CD8-positive, alpha-beta T cell (primary cell): ENCODE measurements at places on chromosomes 6 and 20.

DNA sequence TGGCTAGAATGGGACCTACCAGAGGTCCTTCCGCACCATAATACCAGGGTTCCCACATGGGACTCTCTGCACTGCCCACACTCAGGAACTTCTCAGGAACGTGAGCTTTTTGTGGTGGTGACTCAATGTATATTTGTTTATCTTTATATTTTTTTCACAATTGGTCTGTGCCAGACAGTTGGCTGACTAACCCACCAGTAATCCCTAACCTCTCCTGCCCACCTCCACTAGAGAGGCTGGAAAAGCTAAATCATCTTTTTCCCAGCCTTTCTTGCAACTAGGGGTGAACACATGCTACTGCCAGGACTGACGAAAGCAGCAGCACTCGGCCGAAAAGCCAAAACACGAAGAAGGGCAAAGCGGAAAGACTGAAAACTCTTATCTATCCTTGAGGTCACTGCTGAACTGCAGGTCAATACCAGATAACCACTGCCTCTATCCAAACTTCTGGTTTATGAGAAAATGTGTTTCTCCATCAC lies 112.9 kb downstream of the TRERF1 start:
- DNase-seq, result no peak

GRCh38 chr6:159693894-159694545 lies 979 bp upstream of the SOD2 start:
- DNase-seq, result peak; percentile 15

DNA sequence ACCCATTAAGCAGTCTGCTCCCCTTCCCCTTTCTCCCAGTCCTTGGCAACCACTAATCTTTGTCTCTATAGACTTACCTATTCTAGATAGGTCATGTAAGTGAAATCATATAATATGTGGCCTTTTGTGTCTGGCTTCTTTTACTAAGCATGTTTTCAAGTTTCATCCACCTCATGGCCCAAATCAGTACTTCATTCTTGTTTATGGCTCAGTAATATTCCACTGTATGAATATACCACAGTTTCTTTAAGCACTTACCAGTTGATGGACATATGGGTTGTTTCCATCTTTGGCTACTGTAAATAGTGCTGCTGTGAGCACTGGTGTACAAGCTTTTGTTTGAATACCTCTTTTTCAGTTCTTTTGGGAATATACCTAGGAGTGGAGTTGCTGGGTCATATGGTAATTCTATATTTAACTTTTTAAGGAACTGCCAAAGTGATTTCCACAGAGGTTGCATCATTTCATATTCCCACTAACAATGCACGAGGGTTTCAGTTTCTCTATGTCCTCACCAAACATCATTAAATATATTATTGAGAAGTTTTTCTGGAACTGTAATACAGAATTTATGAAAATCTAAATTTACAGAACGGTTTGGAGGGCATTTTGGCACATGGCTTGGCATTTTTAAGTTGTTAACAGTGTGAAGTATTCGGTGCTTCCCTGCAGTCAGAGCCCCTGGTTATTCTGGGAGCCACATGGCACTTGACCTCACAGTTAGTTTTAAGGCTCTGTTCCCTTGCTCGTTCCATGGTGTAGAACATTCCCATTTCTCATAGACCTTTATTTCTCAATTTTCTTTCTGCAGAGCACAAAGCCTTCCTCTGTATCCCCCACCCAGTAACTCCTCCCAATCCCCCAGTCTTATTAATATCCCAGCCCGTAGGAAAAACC lies 27.0 kb upstream of the DTNBP1 start:
- no peak for DNase-seq

- no peak for DNase-seq
Measured at GRCh38 chr6:123604067-123604466, 32.7 kb downstream of the TRDN start.

- no peak for DNase-seq
Measured at GRCh38 chr6:105199711-105200110, 19.9 kb upstream of the POPDC3 start.

DNA sequence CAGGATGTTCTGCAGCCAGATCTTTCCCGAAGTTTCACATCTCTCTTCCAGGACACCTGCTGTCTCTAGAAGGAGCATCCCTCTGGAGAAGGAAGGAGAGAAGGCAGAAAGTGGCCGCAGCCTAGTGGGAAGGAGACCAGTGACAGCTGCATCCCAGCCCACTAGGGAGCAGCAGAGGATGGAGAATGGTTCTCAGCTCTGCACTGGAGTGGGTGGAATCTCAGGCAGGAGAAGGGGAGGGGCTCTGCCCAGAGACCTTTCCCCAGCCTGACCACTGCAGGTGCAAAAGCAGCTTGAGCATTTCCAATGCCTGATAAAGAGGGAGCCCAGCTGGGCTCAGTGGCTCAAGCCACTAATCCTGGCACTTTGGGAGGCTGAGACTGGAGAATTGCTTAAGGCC lies 32.3 kb downstream of the NCR2 start:
- no peak for DNase-seq

GRCh38 chr6:157653521-157653920 lies 169.5 kb upstream of the SNX9 start:
- no peak for DNase-seq

- no peak for DNase-seq
Measured at GRCh38 chr6:45741437-45742171, 274.1 kb downstream of the CLIC5 start.

GRCh38 chr20:4613718-4614620 lies 107.7 kb upstream of the PRND start:
- peak; percentile 69 for DNase-seq

- no peak for DNase-seq
Measured at GRCh38 chr6:90199900-90200299, 96.7 kb downstream of the BACH2 start.

DNA sequence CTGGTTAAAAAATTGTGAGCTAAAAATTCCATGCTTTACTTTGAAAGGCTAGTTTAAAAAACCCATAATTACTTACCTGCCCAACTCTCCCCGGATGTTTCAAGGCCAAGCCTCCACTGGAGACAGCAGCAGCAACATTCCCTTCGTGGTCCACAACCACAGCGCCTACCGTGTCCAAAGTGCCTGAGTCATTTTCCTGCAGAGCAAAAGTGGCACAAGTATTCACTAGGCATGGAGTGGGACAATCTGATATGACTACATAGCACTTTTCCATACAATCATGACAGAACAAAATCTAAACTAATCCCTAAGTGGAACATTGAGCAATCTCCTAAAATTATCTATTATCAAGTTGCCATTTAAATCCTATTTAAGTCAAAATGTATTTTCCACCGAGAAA lies 104.8 kb downstream of the TASP1 start:
- DNase-seq, result no peak

- DNase-seq, result no peak
Measured at GRCh38 chr6:115634131-115634530, 426.6 kb downstream of the FRK start.

DNA sequence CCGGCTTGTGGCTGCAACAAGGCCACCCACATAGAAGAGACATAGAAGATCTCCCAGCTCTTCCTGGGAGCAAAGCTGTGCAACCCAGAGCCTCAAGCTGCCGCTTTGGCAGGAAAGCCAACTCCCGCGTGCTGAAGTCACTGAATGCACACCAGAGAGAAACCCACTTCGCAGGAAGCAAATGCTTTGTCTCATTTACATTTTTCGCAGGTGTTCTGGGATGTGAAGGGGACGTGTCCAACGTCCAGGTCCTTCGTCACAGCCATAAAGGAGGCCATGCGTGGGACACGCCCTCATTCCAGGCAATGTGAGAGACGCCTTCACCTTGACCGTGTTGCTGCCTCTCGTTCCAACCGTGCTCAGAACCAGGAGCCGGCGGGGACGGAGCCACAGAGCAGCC lies 24.4 kb downstream of the KCNQ2 start:
- no peak for DNase-seq

DNA sequence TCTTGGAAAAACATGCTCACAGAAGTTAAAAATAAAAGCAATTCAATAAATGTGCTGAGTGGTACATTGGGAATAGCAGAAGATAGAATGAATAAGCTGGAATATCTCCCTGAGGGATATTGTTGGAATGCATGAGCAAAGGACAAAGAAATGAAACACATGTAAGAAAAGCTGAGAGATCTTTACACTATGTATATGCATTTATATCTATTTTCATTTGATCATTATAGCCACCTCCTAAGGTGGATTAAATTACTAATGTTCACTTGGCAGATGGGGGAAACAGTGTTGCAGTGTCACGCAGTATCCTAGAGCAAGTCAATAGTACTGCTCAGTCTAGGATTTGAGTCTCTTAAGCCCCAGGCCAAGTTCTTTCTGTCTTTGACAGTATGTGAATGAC lies 542.0 kb upstream of the MARCKS start:
- no peak for DNase-seq

DNA sequence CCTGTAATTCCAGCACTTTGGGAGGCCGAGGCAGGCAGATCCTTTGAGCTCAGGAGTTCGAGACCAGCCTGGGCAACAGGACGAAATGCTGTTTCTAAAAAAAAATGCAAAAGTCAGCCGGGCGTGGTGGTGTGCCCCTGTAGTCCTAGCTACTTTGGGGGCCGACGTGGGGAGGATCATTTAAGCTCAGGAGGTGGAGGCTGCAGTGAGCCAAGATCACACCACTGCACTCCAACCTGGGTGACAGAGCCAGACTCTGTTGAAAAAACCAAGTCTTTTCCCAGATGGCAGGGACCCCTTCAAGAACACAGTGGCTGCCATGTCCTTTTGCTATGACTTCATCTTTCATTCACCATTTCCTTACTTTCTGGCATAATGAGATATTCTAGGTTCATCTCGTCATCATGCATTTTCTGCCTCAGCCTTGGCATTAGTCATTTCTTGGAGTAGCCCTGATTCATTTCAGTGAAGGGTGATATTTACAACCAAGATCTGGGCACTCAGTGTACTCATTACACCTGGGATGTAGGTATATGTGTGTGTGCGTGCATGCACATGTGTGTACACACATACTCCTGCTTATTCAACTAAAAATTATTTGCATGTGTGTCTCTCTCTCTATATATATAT lies 61.4 kb upstream of the TOX2 start:
- DNase-seq, result no peak

DNA sequence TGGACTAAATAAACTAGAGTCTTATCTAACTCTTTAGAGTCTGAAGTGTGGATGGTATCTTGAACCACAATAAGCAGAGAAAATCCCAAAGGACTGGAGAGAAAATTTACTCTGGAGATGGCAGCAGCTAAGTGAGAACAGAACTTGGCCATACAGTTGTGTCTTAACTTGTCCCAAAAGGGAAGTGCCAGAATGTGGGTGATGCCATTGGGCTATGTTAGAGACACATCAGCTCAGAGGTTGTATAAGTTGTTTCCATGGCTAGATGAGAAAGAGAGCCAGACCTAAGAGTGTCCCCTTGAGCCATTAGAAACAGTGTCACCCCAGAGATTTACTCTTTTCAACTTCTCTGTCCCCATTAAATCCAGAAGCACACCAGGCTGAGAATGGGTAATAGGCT lies 36.2 kb downstream of the FOXO3 start:
- no peak for DNase-seq

GRCh38 chr6:24911796-24912382 lies 23.9 kb downstream of the RIPOR2 start:
- no peak for DNase-seq

- no peak for DNase-seq
Measured at GRCh38 chr6:87669051-87669450, 33.0 kb downstream of the AKIRIN2 start.

DNA sequence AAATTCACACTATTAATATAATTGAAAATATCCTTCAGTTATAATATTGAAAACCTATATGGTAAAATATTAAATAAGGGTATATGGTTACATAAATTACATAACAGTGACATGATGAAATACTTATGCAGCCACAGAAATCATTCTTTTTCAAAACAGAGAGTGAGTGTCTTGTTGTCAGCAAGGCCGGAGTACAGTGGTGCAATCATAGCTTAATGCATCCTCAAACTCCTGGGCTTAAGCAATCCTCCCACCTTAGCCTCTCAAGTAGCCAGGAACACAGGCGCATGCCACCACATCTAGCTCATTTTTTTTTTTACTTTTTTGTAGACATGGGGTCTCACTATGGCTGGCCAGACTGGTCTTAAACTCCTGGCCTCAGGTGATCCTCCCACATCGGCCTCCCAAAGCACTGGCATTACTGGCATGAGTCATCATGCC lies 40.4 kb downstream of the FAM8A1 start:
- no peak for DNase-seq

GRCh38 chr6:157768863-157769551 lies 54.0 kb upstream of the SNX9 start:
- no peak for DNase-seq

- no peak for DNase-seq
Measured at GRCh38 chr6:69650703-69651102, 146.1 kb downstream of the LMBRD1 start.

DNA sequence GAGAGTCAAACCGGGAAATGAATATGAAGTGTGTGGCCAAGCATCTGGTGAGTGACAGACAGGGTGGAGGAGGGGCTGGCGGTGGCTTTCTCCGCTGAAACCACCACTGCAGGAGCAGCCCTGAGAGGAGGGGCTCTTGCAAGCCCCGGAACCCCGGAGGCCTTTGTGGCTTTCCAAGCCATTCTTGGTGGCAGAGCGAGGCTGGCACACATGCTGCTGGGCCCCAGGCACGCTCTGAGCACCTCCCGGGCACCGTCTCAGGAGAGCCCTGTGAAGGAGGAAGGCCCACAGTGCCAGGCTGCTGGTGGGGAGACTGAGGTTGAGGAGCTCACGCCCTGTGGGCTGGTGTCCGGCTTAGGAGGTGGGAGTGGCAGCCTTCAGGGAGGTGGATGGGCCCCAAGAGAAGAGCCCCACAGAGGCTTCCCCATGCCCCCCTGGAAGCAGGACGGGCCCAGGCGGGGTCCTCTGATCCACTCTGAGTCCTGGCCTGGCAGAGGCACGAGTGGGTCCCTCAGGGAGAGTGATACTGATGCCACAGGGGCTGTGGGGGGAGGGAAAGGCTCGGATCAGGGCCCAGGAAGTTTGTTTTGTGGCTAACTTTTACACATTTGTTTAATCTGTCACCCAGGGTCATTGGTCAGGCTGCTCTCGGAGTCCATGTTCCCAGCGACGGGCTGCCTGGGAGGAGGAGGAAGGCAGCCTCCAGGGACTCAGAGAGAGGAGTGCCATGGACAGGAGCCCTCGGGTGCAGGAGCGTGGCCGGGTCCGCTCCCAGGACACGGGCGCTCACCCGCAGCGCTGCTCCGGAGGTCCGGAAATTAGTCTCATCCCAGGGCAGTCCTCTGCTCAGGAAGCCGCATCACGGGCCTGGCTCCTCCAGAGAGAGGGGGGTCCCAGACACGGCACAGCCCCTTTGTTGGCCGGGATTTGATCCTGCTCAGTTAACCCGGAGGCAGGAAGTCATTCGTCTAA lies 170.7 kb downstream of the ERMARD start:
- peak; percentile 27 for DNase-seq

DNA sequence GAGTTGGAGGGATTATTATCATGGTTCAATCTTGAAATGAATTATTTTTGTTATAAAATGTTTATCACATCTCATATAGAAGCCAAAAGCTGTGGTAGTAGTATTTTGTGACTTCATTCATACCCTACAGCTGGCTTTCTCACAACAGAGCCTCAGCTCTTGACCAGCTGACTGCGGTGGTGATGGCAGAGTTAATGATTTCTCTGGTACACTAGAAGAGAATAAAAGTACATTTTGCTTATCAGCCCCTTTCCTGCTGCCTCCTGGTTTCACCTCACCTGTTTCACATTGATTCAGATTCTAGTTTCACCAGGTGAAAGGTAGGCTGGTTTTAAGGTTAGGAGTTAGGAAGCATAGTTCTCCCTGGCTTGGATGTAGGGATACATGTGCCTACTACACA lies 55.7 kb downstream of the AFG1L start:
- DNase-seq, result no peak
